COR-L47 (cell line): ENCODE measurements at places on chromosomes 12 and 14.

- no peak for DNase-seq
Observed at GRCh38 chr12:114416028-114416427, 10.1 kb upstream of the TBX5 start.

- no peak for DNase-seq
Observed at GRCh38 chr12:113474635-113475436, 3.2 kb upstream of the LHX5 start.

- no peak for DNase-seq
Observed at GRCh38 chr12:47841910-47842309, 22.2 kb upstream of the HDAC7 start.

DNA sequence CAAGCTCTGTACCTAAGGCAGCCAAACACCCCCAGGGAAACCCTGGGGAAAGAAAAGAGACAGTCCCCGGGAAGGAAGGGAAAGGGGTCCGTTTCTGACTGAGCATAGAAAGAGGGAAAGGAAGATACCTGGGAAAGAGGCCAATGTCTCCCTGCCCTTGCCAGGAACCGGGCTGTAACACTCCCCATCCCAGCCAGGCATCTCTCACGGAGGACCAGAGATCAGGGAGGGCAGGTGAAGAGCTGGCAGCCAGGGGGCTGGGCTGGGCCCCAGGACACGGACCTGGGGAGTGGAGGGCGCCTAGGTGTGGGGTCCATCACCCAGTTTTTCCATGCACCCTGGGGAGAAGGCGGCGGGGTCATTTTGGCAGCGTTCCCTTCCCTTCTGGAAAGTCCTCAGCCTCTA is 18.9 kb upstream of the PLEKHH1 start:
- DNase-seq, result peak; percentile 25

DNA sequence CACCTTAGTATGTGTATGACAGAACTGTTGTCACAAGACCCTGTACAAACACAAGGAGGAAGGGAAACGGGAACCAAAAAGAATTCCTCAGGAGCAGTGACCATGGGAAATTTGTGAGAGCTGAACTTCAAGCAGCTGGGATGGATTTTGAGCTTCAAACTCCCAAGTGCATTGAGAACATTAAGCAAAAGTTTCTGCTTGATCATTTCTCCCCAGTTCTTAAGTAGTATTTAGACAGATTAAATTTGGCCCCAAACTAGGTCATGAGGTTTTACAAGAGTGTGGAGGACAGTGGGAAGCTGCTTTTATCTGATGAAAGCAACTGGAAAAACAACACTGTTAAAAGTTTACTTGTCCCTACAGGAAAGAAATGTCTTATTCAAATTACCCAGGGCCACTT is 206.0 kb upstream of the DCN start:
- DNase-seq, result no peak

DNA sequence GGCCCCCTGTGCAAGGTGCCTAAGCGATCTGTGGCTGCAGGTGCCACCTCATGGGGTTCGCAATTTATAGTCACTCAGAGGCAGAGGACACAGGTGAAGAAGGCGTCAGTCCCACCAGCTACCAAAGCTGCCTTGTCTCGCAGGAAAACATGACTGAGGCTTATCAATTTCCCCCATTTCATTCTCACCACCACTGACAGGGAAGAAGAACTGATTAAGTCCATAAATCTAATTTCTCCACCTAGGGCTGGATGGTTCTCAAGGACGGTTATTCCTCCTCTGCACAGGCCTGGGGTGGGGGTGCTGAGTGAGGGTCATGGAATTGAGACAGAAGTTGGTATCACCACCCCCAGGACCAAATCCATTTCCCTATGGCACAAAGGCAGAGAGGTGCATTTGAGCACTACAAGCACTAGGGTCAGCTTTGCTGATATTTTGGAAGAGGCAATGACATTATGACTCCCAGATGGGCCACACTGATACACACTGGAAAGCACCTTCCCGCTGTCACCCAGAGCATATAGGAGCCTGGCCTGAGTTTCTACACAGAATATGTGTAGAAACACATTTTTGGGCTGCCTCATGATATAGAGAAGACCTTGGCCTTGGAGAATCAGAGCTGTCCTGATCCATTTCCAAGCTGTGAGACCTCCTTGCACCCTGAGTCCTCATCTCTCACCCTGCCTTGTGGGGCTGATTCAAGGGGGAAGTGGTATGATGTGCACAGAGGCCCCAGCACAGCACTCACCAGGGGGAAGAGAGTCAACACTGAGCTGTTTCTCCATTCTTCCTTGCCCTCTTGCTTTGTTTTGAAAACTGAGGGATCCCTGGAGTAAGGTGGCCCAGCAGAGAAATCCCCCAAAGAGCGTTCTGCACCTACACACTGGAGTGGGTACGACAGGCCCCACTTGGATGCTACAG is 59.4 kb downstream of the PITPNM2 start:
- DNase-seq, result no peak

DNA sequence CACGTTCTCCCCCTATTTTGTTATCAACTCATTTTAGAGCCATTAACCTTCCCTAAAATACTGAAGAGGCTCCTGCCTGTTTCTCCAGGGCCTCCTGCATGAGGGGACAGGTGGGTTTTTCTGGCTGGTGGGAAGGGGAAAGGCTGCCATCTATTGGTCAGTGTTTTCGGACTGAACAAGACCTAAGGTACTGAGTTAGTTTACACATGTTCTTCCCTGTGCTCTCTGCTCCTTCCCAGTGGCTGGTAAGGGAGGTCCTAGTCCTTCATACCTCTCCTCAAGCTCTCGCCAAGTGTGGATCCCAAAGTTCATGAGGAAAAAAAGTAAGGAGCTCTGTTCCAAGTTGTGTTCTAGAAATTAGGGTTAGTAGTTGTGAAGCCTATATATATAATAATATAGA is 357.5 kb downstream of the FSCB start:
- DNase-seq, result peak; percentile 51

DNA sequence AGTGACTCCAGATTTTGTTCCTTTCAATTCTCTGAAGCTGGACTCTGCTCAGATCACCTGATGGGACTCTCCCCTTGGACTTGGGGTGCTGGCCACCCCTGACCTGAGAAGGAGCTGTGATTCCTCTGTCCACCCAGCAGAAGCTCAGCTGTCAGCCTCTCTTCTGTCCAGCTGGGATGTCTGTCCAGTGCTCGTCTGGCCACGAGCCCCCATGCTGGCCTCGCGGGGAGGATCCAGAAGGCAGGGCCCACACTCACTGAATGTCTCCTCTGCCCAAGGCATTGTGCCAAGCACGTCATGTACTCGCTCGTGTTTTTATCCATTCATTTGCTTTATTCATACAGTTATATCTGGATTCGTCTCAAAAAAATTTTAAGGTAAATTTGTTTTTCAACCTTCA is 14.2 kb upstream of the SLC24A4 start:
- DNase-seq, result no peak

DNA sequence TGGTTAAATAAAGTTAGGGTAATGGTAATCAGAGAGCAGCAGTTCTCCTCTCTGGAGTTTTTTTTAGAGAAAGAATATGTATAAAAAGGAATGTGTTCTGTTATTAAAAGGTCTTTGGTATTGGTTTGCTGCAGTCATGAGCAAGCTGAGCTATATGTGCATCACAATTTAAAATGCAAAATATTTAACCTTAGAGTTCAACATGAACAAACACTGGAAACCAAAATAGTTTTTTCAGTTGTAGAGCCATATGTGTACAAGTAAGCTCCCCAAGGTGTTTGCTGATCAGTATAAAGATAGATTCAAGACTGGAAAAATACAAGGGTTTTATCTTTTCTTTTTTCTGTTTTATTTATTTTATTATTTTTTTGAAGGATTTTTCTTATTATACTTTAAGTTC is 245.0 kb downstream of the NUBPL start:
- DNase-seq, result no peak

GRCh38 chr12:31950088-31950487 is 9.1 kb upstream of the RESF1 start:
- DNase-seq, result no peak

- peak; percentile 69 for DNase-seq
Observed at GRCh38 chr12:4908684-4909409, 858 bp upstream of the KCNA1 start.

DNA sequence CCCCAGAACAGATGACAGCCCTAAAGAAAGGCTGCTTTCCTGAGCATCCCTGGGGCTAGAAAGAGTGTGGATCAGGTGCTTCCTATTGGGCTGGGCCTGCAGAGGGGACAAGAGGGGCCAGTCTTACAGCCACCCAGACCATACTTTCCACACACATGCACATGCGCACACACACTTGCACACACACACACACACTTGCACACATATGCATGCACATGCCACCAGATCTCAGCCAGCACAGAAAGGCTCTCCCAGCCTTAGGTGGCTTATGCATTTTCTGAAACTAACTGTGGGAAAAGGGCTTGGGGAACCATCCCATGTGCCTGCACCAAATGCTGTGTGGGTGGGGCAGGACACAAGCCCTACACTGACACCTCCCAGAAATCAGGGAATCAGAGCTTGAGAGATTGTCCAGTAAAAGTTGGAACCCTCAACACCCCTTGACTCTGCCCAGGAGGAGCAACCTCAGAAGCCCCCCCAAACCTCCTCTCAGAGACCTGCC is 2.5 kb upstream of the DIO3 start:
- DNase-seq, result no peak

- no peak for DNase-seq
Observed at GRCh38 chr14:70008284-70009262, 129.4 kb downstream of the SMOC1 start.
